ENCODE measurements at places on chromosomes 13 and 19. TPM values are rescaled to one million over a fixed set of nuclear protein-coding genes. Genes with fewer than 3 reads are reported as not detected.

DNA sequence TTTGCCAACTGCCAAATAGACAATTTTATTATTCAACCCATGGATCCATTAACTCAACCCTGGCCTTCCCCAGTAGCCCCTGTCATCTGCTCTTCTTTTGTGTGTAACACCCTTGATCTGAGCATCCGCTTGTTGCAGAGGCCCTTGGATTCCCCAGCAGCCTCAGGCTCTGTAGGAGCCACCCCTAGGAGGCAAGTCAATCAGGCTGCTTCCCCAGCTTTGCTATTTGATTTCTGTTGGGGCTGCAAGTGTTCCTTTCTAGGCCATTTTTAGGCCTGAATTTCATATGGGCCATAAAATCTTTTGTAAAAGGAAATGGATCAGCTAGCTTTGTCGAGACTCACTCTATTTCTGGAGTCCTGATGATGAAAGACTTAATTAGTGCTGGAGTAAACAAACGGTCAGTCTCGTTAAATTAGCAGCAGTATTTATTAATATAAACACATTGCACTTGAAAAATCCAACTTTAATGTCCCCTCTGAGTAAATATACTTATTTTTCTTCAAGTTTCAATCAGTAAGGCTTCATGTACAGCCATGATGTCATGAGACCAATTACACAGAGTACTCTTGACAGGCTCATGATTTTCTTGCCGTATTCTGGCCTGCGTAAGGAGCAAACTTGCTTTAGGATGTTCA, 105.3 kb downstream of the RGCC start:
- DNase-seq: no peak

- no peak for DNase-seq
These were observed 1219.1 kb downstream of the UQCRFS1 start for GRCh38 chr19:27993619-27994570.

DNA sequence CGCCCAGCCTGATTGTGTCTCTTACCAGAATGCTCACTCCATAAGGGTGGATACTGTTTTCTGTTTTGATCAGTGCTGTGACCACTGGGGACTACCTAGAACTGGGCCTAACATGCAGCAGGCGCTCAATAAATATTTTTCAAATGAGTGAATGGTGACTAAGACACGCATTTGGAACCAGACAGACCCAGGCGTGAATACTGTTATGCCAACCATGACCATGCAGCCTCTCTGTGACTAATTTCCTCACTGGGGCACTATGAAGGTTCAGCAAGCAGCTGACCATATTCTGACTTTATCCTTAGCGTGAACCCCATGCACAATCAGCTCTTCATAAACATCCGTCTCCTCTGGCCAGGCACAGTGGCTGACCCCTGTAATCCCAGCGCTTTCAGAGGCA, 13.0 kb upstream of the SPC24 start:
- DNase-seq: no peak

- DNase-seq: no peak
These were observed 114.7 kb upstream of the MCF2L start for GRCh38 chr13:112854321-112854720.

DNA sequence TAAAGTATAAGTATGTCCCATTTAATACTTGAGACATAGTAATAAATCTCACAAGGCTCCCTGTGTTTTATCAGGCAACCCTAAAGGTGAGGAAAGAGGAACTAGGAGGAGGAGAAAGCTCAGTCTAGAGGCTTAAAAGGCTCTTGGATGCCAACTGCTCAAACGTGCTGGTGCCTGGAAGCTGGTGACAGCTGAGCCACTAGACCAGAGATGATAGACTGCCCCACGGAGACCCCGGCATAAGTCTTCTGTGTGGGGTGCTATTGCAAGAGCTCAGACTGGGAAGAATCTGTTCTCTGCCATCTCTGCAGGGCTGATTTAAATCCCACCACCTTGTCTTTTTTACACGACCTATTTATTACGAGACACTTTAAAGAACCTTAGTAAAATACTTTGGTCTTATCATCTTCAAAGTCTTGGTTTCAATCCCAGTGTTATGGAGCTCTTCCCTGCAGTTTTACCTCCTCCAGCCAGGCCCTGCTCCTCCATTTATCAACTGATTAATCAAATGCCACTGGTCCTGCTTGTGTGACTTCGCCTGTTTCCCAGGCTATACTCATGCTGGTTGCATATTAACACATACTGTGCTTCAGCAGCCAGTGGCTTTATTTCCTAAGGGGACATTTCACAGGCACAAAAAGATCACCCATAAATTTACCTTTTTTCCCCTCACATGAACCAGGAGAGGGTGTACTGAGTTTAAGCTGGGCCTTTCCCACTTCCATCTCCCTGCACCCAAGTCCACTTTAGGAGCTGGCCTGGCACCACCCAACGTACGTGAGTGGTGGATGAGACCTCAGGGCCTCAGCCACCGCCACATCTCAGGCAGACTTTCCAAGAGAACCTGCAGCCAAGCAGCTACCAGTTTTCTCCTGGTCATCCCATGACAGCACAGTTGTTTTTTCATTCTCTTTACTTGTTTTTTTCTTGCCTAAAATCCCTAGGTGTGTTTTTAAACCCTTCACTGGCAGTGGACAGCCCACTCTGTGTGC, 7.8 kb upstream of the ATP12A start:
- no peak for DNase-seq

DNA sequence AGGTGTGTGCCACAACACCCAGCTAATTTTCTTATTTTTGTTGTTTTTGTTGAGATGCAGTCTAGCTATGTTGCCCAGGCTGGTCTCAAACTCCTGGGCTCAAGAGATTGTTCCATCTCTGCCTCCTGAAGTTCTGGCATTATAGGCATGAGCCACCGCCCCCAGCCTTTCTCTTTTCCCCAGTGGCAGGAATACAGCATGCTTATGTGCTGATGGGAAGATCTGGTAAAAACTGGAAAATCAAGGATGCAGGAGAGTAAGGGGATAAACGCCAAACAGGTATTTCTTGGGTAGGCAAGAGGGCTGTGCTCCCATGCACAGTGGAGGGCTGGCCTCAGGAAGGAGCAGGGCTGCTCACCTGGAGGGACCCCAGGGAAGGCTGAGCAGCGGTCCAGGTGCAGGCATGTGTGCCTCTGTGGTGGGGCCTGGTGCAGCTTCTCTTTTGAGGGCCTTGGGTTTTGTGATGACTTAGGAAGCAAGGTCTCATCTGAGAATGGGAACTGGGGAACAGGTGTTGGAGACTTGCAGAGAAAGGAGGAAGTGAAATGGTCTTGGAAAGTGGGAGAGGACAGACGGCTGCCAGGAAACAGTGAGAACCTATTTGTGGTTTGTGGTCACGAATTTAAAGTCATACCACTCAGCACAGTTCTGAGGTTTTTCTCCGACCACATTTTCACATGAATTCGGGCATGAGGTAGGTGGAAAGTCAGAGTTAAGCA, 106.5 kb downstream of the TEX26 start:
- DNase-seq: no peak

Gene PLEKHF1
- 6.3 TPM for total RNA-seq

DNA sequence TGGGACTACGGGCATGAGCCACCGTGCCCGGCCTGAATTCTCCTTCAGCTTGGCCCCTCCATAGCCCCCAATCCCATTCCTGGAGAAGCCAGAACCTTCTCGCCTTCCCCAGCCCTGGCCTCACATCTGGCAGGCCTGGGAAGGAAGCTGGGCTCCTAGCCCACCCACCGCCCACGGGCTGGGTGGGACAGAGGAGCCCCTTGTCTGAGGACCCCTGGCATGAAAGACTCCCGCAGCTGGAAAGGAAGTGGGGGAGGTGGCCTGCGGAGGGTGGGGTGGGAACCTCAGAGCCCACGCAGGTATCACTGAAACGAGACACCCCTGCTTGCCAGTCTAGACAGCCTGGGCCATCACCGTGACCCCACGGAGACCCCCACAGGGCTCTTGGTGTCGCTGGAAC, 7.7 kb upstream of the NANOS3 start:
- no peak for DNase-seq

GRCh38 chr19:16714702-16715287, 4.9 kb upstream of the NWD1 start:
- no peak for DNase-seq

DNA sequence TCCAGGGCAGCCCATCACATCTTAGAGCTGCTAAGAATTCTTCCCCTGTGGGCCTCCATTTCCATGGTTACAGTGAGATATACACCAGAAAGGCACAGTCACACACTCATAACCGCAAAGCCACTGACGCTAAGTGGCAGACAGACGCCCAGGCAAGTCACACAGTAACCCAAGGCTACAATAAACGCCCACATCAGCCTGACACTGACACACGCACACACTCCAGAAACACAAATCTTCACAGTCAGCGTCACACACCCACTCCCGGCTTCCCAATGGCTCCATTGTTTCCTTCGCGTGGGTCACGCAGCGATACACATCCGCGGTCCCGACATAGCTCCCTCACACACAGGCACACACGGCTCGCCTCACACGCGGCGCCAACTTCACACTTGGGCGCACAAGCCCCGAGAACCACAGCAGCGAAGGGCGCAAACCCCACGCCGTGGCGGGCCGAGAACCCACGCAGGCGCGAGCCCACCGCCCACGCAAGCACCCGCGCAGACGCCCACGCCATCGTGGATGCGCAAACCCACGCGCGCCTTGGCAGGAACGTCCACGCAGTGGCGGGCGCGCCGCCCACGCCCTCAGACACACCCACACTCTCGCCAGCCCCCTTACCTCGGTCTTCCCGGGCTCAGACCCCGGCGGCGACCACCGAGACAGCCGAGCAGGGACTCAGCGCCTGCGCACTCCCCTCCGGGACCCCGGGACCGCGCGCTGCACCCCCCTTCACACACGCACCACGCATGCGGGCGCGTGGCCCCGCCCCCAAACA, at the start of gene ZNF667:
TSS of gene ZNF667 (minus strand) at position 695 of the 778 bp plus-strand sequence. CDS start 14,975 bp downstream, outside the sequence.
- no peak for DNase-seq

Gene LRRC8E
- 4.3 TPM for total RNA-seq
